IPS DF 19.7 (cell line): ENCODE measurements at places on chromosomes 2 and 18.

- no peak for DNase-seq
These were observed 1.7 kb downstream of the MZT2B start for GRCh38 chr2:130183512-130184373.

GRCh38 chr2:171745141-171745540 is 57.9 kb downstream of the DYNC1I2 start:
- DNase-seq: no peak

GRCh38 chr2:3606370-3607201 is 11.7 kb downstream of the COLEC11 start:
- DNase-seq: no peak

DNA sequence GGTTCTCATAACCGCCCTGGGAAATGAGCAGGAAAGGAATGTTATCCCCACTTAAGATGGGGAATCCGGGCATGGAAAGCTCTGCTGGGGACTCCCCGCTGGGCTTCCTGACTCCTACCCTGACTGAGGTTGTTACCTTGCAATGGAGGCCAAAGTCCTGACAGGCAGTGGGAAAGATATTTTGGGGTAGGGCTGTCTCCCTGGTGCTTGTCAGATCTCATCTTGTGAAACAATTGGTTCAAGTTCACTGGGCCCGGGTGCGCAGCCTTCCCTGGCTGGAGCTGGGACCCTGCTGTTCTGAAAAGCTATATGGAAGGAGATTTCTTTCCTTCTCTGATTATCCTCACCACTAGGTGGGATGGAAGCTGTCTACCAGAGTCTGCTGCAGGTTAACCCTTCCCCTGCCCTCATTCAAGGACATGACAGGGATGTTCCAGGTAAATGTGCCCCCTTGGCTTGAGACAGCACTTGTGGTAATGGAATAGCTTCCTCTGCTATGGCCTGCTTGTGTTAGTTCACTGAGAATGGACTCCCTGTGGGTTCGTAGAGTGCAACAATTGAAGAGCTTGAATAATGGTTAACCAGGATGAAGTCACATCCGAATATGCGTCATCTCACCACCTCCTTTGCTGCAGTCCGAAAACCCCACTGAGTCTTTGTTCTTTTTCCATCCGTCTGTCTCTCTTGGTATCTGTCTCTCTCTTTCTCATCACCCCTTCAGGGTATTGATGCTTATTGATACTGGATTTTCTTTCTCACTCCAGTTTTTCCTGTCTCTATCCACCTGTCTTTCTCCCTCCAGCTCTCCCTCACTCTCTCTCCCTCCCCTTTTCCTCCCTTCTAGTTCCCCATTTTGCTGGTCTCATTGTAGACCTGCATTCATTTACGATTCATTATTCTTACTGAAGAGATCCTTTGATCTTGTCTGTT is 67.8 kb upstream of the EPAS1 start:
- DNase-seq: peak; percentile 79

- no peak for DNase-seq
These were observed 185.1 kb upstream of the HAAO start for GRCh38 chr2:42977270-42978174.

DNA sequence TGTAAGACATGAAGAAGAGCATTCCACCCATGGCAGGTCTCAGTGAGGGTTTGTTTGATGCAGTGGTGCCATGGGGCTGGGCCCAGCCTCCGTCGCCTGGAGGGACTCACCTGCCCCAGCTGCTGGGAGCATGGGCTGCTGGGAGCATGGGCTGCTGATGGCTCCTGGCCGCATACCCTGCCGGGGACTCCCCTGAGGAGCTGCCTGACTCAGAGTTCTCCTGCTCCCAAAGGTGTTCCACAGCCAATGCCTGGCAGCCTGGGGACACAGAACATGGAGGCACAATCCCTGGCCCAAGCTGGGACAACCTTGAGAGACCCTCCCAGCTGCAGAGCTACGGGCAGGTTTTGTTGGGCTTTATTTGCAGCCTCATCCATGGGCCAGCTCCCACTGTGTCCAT is 108.4 kb downstream of the COPS8 start:
- DNase-seq: no peak

DNA sequence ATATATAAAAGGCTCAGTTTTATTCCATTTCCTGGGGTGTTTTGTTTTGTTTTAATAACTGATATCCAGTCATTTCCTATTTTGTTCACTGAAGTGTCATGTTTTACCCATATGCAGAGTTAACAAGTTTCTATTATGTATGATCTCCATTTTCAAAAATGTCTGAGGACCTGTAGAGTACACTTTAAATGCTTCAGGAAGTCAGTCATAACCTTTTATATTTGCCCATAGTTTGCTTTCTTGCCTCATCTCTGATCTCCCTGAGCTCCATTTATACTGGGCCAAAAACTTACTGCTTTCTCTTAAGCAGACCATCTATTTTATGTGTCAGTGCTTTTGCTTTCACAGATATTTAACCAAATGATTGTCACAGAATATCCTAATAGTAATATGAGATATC is 278.7 kb downstream of the MBD5 start:
- no peak for DNase-seq

- DNase-seq: no peak
These were observed 221.6 kb downstream of the RBM43 start for GRCh38 chr2:151040039-151040438.

GRCh38 chr2:148867079-148867769 is 7.8 kb upstream of the KIF5C start:
- no peak for DNase-seq

GRCh38 chr2:223528036-223528435 is 74.1 kb downstream of the SCG2 start:
- no peak for DNase-seq

- DNase-seq: no peak
These were observed 183.8 kb downstream of the MYCN start for GRCh38 chr2:16123856-16124780.

DNA sequence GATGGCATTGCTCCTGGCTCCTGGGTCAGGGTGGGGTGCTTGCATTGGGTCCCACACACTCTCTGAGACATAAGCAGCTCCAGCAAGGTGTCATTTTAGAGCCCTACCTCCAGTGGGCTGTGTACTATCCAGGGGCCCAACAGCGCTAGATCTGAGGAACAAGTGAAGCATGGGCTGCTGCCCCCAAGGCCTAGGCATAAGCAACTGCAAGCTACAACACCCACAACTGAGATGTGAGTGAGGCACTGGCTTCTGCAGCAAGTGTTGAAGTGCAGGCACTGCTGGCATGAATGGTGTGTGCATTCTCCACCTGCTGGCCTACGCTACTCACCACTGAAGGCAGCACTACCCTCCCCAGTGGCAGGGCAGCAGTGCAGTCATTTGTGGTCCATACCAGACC is 81.0 kb upstream of the STK39 start:
- no peak for DNase-seq

GRCh38 chr2:10415048-10415447 is 33.1 kb downstream of the ODC1 start:
- no peak for DNase-seq

GRCh38 chr2:43838560-43839267 is at the start of the genes ABCG5 and ABCG8:
TSS of gene ABCG5 (minus strand) at chr2:43838839. CDS start at chr2:43838679, 160 bp downstream.
TSS of gene ABCG8 (plus strand) at chr2:43838971. CDS start at chr2:43839054, 83 bp downstream.
- no peak for DNase-seq

- no peak for DNase-seq
These were observed 10.7 kb upstream of the IAH1 start for GRCh38 chr2:9463698-9464034.

GRCh38 chr2:132270255-132270654 is 108.5 kb upstream of the ANKRD30BL start:
- DNase-seq: no peak

DNA sequence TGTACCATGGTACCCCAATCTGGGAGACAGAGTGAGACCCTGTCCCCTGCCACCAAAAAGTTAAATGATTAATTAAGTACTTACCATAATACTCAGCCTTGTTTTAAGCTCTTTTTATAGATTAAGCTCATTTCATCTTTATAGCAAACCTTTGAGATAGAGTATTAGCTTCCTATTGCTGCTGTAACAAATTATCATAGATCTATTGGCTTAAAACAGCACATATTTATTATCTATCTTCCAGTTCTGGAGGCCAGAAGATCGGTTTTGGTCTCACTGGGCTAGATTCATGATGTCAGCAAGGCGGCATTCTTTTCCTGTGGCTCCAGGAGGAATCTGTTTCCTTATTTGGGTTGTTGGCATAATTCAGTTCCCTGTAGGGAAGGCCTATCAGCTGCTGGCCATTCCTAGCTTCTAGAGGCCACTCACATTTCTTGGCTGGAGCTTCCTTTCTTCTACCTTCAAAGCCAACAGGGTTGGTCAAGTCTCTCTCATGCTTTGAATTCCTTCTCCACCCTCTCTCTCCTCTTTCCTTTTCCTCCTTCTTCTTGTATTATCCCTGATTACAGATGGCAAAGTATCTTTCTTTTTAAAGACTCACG is 13.7 kb upstream of the GREB1 start:
- DNase-seq: no peak

DNA sequence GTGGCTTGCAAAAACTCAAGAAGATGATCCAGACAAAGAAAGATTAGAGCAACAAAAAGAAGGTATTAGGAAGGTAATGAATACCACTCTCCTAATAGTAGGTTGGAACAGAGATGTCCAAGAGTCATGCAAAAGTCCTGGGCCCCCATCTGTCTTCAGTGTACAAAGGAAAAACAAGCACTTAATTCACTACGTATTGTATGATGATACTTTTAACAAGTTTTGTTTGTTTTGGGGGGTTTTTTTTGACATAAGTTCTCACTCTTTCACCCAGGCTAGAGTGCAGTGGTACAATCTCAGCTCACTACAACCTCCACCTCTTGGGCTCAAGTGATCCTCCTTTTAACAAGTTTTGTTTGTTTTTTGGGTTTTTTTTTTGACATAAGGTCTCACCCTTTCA is 80.6 kb upstream of the RTN4 start:
- DNase-seq: no peak

DNA sequence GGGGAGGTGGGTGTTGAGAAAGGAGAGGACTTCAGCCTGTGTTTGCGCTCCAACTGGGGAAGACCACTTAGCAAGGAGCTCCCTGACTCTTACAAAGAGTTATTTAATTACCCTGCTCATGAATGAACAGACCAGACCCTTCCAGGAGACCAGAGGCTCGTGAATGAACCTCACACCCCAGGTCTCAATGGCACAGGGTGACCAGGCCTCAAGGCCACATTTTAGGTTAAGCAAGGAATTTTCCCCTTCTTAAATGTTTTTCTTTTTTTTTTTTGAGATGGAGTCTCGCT is 25.3 kb downstream of the SMAD7 start:
- DNase-seq: no peak

DNA sequence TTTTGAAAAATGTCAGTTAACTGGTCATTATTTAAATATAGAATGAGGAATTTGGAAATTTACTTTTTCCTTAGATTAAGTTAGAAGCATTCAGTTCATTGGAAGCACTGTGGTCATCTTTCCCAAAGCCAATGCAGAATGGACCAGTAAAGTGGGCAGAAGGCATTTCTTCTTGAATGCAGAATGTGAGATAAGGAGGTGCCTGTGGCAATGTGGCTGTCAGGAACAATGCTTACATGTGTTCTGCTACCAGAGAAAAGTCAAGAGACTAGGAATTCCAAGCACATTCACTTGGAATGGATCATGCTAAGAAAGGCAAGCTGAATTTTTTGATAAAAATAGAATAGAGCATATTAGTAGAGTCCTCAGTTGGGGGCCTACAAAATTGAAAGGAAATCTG is 295.0 kb upstream of the KCNH7 start:
- DNase-seq: no peak

DNA sequence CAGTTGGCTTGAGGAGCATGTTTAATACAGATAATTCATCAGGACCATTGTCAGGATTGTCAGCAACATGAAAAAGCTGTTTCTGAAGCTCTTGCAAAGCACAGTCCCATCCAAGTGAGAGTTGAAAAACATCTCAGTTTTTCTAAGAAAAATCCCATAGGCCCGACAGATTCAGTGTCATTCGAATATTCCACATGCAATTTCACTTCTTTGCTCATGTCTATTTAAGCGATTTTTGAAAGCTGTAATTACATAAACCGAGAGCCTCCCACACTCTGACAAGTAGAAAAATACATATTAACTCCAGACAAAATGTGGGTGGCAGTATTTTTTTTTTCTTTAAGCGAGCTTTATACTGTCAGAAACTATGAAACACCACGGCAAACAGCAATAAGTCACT is 134.7 kb upstream of the GALNT5 start:
- no peak for DNase-seq

GRCh38 chr2:12096051-12096787 is 349.8 kb downstream of the LPIN1 start:
- DNase-seq: peak; percentile 71

GRCh38 chr2:113169002-113169530 is 4.7 kb upstream of the PSD4 start:
- DNase-seq: no peak

DNA sequence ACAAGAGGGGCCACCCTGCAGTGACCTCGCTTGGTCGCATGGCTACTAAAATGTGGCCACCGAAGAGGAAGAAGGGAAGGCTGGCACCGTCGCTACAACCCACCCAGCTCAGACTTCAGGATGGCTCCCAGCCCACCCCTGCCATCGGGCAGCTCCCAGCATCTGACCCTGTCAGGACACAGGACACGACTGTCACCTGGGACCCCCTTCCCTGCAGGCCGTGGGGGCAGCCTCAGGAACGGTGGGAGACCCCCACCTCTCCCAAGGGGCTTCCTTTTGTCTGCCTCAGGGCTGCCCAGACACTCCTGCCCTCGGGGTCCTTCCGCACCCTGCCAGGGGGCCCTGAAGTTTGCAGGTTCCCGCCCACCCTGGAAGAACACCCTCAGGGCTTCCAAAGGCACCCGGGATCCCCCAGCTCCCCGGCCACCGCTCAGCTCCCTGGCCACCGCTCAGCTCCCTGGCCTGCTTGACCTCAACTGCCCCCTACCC is 7.7 kb downstream of the RTP5 start:
- DNase-seq: no peak

- no peak for DNase-seq
These were observed 84.6 kb downstream of the TMEM237 start for GRCh38 chr2:201558665-201559064.

DNA sequence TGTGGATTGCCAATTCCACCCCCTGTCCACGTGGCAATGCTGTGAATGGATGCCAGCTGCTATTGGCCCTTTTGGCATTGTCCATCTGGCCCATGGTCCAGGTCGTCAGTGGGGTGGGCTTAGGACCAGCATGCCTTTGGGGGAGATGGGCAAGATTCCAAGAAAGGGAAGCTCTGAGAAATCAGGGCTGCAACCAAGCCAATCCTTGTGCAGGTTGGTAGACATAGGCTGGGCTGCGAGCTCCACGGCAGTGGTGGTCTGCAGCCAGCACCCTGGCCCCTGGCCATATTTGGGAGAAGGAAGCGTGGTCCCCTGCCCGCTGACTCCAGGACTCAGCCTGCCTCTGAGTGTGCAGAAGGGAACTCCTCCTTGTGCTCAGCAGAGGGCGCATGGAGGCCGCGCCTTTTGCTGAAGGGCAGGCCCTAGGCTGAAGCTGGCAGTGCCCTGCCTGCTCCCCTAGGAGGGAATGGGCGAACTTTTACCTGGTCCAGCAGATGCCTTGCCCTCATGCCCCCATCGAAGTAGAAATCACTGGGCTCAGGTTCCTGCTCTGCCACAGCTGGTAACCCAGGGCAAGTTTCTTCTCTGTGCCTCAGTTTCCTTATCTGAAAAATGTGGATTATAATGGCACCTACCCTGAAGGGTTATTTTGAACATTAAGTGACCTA is 5.4 kb downstream of the SPR start:
- no peak for DNase-seq

- DNase-seq: no peak
These were observed 10.2 kb upstream of the TTC27 start for GRCh38 chr2:32617599-32618189.

- no peak for DNase-seq
These were observed 93.7 kb upstream of the WDR75 start for GRCh38 chr2:189347540-189347939.

- DNase-seq: no peak
These were observed 2.7 kb downstream of the KLHL14 start for GRCh38 chr18:32770054-32770665.

- no peak for DNase-seq
These were observed 1490.0 kb upstream of the NXPH2 start for GRCh38 chr2:140270224-140270623.
